ELR (cell line): ENCODE measurements at places on chromosomes 6 and 20.

- DNase-seq = no peak
Observed at GRCh38 chr6:163019926-163020325, 292.2 kb downstream of the PACRG start.

DNA sequence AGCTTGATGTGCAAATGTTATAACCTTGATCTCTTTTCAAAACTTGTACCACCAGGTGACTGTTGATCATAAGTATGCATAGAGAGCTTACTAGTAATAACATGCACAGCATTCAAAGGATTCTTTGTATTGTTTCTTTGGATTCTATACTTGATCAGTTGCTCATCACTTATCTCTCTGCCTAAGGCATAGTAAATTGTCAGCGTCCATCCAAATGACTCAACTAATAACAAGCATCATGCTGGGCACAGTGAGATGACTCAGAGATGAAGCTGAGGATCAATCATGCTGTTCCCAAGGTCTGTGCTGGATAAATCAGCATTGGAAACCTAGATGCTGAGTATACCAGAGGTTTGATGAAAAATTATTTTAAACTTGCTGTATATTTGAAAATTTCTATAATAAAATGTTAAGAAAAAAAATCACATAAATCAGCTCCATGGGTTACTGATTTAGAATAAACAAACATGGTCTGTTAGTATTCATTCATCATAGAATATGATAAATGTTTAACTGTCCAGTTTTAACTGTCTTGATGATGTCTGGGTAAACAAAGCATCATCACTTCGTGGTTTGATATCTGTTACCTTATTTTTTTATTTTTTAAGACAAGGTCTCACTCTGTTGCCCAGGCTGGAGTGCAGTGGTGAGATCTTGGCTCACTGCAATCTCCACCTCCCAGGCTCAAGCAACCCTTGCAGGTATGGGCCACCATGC lies 45.6 kb upstream of the SGK1 start:
- peak; percentile 98 for DNase-seq

DNA sequence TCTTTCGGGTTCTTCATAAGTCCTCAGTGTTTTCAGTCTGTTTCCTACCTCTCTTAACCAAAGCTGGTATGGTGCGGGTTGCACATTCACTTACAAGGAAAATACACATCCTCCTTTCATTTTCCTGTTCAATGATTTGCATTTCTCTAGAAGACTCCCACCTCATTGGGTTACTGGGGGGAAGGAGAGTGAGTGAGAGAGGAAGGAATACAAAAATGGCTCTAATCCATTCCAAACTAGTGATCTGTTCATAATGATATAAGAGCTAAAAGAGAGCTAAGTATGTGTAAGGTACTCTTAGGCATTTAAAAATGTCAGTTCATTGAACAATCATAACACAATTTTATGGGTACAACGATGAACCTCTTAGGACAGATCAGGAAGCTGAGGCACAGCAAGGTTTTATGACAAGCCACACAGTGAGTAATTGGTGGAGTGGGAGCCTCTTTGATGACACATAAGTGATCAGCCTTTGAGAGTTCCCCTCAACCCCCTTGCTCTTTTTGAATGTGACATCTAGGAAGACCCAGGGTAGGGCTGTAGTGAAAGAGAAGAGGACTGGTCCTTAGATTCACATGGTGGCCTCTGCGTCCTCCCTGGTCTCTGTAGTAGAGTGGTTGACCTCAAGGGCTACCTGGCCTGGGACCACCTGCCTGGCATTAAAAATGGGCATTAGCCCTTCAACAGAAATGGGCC lies 328.4 kb upstream of the SOX4 start:
- peak; percentile 64 for DNase-seq

GRCh38 chr6:23654745-23655144 lies 471.3 kb upstream of the NRSN1 start:
- no peak for DNase-seq

DNA sequence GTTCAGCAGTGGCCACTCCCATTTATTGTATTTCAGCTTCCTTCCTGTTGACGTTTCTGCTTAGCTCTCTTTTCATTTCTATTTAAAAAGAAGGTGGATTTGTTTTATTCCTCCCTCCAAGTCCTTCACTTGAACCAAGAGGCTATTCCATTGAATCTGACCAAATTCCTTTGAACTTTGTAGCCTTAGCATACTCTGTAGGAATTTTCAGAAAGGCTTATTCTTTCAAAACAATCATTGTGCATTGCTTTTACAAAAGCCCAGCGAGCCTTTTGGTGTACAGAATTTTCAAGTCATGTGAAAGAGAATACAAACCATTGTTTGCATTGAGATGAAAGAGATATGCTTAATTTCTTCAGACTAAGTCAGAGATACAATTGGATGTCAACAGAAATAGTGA lies 151.0 kb upstream of the INSM1 start:
- no peak for DNase-seq
